ENCODE measurements at places on chromosomes 3 and 15.

GRCh38 chr3:11480663-11481298 is 162.9 kb downstream of the VGLL4 start:
- H3K27ac ChIP-seq, result no peak overlapping the region
- DNase-seq, result no peak
- H3K4me3 ChIP-seq, result no peak overlapping the region
- no peaks in the 10 kb centered on the region for H3K27me3 ChIP-seq
- H3K36me3 ChIP-seq, result no peaks in the 10 kb centered on the region
- no peaks in the 10 kb centered on the region for H3K4me1 ChIP-seq

GRCh38 chr3:50336452-50337174 is 4.0 kb downstream of the RASSF1 start:
- H3K4me1 ChIP-seq, result peaks cover 69% of the 10 kb centered on the region
- H3K4me3 ChIP-seq, result peak overlapping the region; percentile 66
- H3K27me3 ChIP-seq, result peaks cover 4% of the 10 kb centered on the region
- H3K27ac ChIP-seq, result peak overlapping the region; percentile 98

GRCh38 chr15:96889734-96890480 is 559.4 kb downstream of the NR2F2 start:
- H3K36me3 ChIP-seq, result no peaks in the 10 kb centered on the region
- no peak overlapping the region for H3K27ac ChIP-seq
- DNase-seq, result peak; percentile 13
- no peaks in the 10 kb centered on the region for H3K27me3 ChIP-seq
- peak overlapping the region; percentile 57 for H3K4me3 ChIP-seq

DNA sequence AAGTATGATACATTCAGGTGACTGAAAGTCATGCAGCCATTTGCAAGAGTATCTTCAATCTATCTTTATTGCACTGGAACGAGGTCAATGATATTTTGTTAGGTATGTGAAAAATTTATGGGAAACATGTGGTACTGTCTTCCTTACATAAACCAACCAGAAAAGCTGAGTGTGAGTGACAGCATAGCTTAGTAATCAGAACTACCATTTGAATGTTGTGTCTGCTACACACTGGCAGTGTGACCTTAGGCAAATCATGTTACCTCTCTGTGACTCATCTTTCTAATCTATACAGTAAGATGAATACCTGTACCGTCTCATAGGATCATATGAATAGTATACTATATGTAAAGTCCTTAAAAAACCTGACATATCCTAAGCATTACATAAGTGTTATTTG is 337.9 kb upstream of the IL12A start:
- H3K4me1 ChIP-seq, result no peaks in the 10 kb centered on the region

DNA sequence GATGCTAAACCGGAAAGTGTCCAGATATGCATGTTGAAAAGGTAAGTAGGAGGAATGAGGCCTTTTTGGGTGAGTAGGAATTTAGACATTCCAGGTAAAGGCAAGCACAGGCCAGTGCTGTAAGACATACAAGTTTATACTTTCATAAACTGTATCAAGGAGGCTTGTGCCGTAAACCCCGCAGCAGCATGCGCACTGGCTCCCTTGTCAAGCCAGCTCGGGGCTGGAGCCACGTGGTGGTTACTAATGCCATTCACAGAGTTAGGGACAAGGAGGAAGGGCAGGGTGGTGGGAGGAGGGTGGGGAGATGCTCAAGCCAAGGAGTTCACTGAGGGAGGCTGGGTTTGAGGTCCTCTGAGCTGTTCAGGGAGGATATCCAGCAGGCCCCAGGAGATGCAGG is 35.8 kb downstream of the PLD1 start:
- H3K4me1 ChIP-seq, result no peaks in the 10 kb centered on the region
- no peaks in the 10 kb centered on the region for H3K36me3 ChIP-seq
- no peak overlapping the region for H3K27ac ChIP-seq

All from DND-41 (cell line).